ENCODE measurements at places on chromosomes 7 and 10.
A peak's percentile ranks its signal among the peaks of the same experiment; 100 is the strongest.

DNA sequence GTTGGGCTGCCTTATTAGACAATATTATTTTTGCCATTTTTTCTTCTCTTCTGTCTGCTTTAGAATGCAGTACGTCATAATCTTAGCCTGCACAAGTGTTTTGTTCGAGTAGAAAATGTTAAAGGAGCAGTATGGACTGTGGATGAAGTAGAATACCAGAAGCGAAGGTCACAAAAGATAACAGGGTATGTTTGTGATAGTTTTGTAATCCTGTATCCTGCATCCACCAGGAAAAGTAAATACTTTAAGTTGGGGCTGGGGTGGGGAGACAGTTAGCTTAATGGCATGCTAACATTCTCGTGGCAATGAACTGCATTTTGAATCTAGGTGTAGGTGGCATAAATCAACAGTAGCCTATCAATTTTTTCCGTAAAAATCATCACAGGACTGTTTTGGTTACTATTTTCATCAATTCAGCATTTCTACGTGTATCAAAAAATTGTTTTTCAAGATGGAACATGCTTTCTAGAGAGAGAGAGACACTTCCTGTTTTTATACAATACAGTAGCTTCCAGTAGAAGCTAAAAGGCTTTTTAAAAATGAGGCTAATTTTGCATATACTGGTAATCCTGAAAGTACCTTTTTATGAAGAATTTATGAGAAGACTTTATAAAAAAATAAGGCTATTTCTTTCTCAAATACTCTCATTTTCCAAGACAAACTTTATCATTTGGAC is 247.5 kb downstream of the FOXP2 start:
- DNase-seq, result no peak

DNA sequence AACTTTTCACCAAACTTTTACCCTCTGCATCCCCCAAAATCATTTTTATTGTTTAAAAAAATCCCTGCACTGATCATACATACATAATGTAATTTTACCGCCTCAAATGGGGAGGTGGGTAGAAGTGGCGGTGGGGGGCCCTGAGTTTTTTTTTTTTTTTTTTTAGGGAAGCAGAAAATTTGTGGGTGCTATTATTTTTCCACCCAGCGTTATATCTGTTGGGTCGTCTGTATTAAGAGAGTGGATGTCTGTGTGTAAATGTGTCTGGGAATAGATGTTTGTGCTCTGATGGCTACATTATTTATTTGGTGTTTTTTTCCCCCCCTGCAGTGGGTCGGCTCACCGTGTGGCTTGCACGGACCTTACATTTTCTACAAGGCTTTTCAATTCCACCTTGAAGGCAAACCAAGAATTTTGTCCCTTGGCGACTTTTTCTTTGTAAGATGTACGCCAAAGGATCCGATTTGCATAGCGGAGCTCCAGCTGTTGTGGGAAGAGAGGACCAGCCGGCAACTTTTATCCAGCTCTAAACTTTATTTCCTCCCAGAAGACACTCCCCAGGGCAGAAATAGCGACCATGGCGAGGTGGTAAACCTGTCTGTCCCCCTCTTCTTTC is 438 bp downstream of the ARID5B start:
- no peak for DNase-seq

DNA sequence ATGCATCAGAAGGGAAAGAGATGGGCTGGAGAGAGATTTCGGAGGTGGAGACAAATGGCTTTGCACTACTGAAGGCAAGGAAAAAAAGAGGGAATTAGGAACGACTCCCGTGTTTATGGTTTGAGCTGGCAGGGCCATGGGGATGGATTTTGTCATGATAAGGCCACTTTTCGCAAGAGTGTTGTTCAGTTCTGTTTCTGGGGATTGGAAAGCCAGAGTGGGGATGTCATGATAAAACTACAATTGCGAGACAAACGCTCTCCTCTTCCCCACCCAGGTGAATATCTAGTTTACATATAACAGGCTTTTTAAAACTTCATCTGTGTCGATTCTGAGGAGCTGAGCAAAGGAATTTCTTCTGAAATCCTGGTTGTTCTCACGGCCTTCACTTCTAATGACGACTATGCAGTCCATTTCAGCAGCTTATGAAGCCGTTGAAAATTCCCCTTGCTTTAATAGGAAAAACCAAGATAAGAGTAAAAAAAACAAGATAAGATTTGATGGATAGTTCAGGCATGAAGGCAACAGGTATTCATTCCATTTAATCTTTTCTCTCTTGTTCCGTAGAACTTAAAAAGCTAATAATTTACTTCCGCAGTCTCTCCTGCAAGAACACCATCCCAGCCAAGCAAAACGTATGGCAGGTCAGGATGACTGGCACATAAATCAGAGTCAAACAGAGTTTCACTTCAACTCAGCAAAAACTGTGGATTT is 245.6 kb upstream of the PITRM1 start:
- DNase-seq, result no peak

DNA sequence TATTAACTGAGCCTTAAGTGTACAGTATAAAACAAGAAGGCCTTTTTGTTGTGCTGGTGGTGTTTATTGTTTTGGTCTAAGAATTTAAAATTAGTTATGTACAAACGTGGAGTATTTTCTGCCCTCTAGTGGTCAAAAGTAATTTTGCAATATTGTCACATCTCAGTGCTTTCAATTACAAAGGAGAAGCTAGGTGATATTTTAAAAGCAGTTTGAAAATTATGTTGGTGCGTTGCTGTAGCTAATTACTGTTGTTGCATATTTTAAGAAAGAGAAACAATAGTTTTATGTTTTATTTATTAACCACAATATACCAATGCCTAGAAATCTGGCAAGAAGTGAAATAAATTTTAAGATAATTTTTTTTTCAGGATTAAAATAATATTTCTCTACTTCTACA is 11.4 kb downstream of the NPVF start:
- peak; percentile 35 for DNase-seq

DNA sequence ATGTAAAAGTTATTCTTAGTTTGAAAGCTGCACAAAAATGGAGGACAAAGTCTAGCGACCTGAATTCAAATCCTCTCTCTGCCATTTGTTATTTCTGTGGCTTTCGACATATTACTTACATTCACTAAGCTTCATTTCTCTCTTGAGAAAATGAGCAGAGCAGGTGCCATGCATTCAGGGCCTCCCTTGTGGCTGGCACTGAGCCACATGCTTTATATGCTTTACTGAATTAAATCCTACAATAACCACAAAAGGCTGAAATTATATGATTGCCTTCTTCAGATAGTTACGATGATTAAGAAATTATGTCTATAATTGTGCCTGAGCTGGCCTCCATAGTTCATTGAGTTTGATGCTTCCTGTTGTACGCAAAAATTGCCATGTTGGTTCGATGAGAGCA is 98.7 kb downstream of the NPSR1 start:
- no peak for DNase-seq

DNA sequence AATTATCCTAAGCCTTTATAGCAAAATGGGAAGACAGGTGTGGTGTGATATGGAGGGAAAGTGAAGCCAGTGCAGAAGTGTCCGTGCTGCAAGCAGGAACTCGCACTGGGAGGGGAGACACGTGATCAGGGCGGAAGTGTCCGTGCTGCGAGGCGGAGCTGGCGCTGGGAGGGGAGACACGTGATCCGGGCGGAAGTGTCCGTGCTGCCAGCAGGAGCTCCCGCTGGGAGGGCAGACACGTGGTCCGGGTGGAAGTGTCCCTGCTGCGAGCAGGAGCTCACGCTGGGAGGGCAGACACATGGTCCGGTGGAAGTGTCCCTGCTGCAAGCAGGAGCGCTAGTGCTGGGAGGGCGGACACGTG is 40.5 kb upstream of the PRKAR1B start:
- DNase-seq, result no peak

GRCh38 chr10:90871279-90871765 is 452 bp upstream of the RPP30 start:
- peak; percentile 90 for DNase-seq

GRCh38 chr10:70849582-70850016 is 33.9 kb downstream of the SGPL1 start:
- peak; percentile 79 for DNase-seq

DNA sequence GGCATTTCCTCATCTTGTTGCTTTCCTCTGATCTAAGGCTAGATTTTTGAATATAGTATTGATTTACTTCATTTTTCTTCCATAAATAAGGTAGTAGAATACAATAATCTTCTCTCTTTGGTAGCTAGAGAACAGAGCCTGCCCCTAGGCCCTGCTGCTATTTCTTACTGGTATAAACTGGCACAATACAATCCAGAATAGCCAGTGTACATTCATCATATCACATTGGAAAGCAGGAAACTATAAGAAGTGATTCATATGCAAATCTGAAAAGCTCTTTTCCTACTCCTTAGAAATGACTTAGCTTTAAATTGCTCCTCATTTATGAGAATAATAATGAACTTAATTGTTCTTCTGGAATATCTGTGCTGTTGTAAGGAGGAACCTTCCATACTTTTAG is 100.2 kb downstream of the KCND2 start:
- no peak for DNase-seq

- no peak for DNase-seq
These were observed 73.2 kb downstream of the PARP12 start for GRCh38 chr7:139989366-139990141.

GRCh38 chr10:131975003-131975402 is 6.7 kb downstream of the BNIP3 start:
- no peak for DNase-seq

- DNase-seq, result no peak
These were observed 68.1 kb upstream of the ITPRID1 start for GRCh38 chr7:31445686-31446355.

DNA sequence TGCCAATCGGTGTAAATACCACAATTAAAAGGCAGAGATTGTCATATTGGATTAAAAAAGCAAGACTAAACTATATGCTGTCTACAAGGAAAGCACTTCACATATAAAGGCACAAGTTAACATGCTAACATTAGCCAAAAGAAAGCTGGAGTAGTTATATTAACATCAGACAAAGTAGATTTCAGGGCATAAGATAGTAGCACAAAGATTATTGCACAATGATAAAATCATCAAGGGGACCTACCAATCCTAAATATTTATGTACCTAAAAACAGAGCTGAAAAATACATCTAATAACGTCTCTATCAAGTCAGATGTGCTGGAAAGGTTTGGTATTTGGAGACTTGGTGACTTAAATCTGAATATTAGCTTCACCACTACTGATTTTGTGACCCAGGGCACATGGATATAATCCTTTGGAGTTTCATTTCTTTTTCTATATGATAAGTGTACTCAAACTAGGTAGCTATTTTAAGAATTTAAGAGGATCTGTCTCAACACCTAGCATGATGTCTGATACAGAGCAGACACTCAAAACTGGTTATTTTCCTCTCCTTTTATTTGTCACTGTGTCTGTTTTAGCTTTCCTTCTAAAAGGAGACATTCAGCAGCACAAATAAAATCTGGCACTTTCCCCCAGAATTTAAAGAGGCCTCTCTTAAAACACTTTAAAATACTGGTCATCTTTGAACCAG is 156.5 kb downstream of the DOCK4 start:
- no peak for DNase-seq

DNA sequence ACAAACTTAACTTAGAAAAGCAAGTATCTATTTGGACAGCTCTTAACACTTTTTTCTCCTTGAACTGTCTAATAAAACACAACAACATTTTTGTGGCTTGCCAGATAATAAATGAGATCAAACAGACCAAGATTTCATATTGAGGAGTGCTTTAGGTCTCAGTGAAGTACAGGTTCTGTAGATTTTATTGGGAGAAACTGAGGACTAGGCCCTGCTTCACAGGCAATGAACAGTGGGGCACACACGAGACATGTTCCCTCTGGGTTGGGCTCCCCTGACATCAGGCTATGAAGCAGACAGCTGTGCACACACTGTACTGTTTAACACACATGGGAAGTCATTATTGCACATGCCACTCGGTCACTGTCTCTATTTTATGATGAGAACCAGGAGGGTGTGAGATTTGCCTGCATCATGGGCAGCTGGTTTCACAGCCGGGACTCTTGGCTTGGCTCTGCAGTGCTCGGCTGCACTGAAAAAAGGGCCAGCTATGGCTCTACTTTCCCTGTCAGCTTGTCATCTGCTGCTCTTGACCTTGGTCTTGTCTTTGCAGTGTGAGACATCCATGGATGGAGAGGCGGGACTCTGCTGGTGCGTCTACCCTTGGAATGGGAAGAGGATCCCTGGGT is 4.2 kb downstream of the IGFBP1 start:
- no peak for DNase-seq
